Hematopoietic multipotent progenitor cell (in vitro differentiated cells): ENCODE measurements at places on chromosomes 6 and 20. TPM values are rescaled to one million over a fixed set of nuclear protein-coding genes. Genes with fewer than 3 reads are reported as not detected.

- DNase-seq: no peak
Measured at GRCh38 chr6:163583558-163583957, 169.0 kb downstream of the QKI start.

DNA sequence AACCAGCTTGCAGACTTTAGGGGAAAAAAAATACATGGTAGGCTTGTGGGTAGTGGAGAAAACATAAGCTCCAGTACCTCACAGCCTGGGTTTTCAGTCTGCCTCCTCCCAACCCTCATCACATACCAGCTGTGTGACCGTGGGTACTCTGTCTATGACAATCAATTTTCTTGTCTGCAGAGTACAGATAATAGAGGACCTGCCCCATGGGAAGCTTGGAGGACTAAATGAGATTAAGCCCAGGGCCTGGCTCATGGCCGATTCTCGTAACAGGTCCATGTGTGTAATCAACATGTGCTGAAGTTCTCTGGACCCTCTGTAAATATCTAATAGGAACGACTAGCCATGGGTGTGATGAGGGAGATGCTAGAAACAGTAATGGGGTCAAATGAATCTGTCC is 34.0 kb downstream of the NT5E start:
- DNase-seq: no peak

DNA sequence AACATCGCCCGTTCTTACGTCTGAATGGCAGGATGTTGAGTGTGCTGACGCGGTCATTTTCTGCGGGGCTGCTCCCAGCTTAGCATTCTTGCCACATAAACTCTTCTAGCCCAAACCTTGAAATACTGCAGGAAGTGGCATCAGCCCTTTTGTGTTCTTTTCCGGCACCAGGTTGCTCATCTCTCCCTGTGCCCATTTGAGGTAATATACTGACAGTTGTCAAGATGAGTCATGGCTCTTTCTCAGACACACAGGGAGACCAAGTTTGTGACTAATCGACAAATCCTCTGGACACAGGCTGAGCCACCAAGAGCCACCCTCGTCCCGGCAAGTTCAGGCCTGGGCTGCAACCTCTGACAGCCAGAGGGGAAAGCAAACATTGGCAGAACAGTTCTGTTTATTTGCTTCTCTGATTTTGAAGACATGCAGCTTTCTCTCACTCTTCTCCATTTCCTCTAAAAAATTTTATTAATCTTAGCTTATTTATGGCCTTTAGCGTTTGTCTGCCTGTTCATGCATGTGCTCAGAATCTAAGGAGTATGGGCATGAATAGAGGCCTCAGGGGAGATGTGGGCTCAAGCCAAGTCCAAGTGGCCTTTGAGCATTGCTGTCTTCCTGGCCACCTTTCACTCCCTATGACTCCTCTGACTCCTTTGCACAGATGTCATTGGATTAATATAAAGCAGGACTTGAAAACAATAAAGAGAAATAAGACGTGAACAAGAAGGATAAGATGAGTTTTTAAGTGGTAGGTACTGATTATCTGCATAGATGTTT is 328.2 kb upstream of the JAG1 start:
- DNase-seq: no peak

Gene SYNDIG1
- under 0.01 TPM for total RNA-seq

Gene VSTM2L
- total RNA-seq: not detected

Gene CAGE1
- 1.1 TPM for total RNA-seq
